ENCODE measurements at places on chromosomes 3 and 15. TPM values are rescaled to one million over a fixed set of nuclear protein-coding genes. Genes with fewer than 3 reads are reported as not detected.

Gene SNRPN
- total RNA-seq: 21.1 TPM

GRCh38 chr3:154886437-154886836, 193.7 kb upstream of the MME start:
- H3K4me3 ChIP-seq: no peak overlapping the region
- no peaks in the 10 kb centered on the region for H3K36me3 ChIP-seq
- no peaks in the 10 kb centered on the region for H3K27me3 ChIP-seq
- no peaks in the 10 kb centered on the region for H3K4me1 ChIP-seq

DNA sequence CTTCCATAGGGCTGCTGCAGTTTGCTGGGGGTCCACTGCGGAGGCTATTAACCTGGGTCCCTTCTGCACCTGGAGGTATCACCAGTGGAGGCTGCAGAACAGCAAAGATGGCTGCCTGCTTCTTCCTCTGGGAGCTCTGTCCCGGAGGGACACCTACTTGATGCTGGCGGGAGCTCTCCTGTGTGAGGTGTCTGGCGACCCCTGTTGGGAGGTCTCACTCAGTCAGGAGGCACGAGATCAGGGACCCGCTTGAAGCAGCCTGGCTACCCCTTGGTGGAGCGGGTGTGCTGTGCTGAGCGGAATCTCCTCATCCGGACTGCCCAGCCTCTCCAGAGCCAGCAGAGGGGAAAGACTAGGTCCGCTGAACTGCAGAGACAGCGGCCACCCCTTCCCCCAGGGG, 56.0 kb upstream of the CTXND1 start:
- H3K27me3 ChIP-seq: peaks cover 32% of the 10 kb centered on the region
- no peak overlapping the region for H3K27ac ChIP-seq
- H3K36me3 ChIP-seq: no peaks in the 10 kb centered on the region
- no peak overlapping the region for H3K4me3 ChIP-seq

Gene ARRDC4
- 5.7 TPM for total RNA-seq

DNA sequence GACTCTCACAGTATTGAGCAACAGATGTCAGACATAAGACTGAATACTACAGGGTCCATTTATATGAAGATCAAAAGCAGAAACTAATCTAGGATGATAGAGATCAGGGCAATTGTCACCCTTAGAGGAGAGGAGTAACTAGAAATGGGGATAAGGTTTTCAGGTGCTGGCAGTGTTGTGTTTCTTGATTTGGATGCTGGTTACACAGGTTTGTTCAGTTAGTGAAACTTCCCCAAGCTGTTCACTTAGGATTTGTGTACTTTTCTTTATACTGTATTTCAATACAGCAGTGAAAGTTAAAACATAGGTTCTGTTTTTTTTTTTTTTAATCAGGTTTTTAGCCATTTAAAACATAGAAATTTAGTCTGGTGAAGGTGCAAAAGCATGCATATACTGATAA, 39.1 kb upstream of the CMTM7 start:
- H3K4me1 ChIP-seq: 0 out of 2 replicates have a peak, but pooled peaks cover 4% of the 10 kb centered on the region
- no peaks in the 10 kb centered on the region for H3K36me3 ChIP-seq
- H3K4me3 ChIP-seq: no peak overlapping the region
- no peak for DNase-seq
- H3K27ac ChIP-seq: no peak overlapping the region

GRCh38 chr3:116391296-116392201, 53.7 kb downstream of the LSAMP start:
- DNase-seq: no peak
- H3K36me3 ChIP-seq: no peaks in the 10 kb centered on the region
- no peaks in the 10 kb centered on the region for H3K4me1 ChIP-seq
- H3K27ac ChIP-seq: no peak overlapping the region

Gene PTX3
- total RNA-seq: 0.59 TPM

- no peaks in the 10 kb centered on the region for H3K36me3 ChIP-seq
- no peaks in the 10 kb centered on the region for H3K27me3 ChIP-seq
- H3K4me3 ChIP-seq: no peak overlapping the region
- H3K4me1 ChIP-seq: no peaks in the 10 kb centered on the region
- H3K27ac ChIP-seq: no peak overlapping the region
- no peak for DNase-seq
Observed at GRCh38 chr3:128577711-128578110, 72.9 kb downstream of the RPN1 start.

Gene UTS2B
- total RNA-seq: 1.1 TPM

GRCh38 chr3:87206070-87206469, 21.0 kb upstream of the CHMP2B start:
- peaks cover 33% of the 10 kb centered on the region for H3K4me1 ChIP-seq
- H3K27me3 ChIP-seq: no peaks in the 10 kb centered on the region
- H3K27ac ChIP-seq: peak overlapping the region; percentile 60
- peak; percentile 30 for DNase-seq
- no peak overlapping the region for H3K4me3 ChIP-seq
- H3K36me3 ChIP-seq: no peaks in the 10 kb centered on the region

DNA sequence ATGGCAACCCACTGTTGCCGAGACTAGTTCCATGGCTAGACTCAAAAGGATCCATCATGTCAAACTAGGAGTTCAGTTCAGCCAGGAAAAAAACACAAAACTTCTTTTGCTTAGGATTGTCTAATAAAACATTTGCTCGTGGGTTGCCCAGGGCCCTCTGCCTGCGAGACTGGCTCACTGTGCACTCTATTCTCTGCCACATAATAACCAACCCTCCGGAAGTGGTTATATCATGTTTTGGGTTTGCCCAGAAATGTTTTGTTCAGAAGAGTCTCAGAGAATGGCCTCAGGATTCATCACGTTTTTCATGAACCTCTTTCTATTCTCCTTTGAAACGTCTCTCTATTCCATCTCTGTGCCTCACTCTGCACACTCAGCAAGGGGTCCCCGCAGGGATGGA, 216.1 kb downstream of the SV2B start:
- no peaks in the 10 kb centered on the region for H3K27me3 ChIP-seq
- H3K4me1 ChIP-seq: no peaks in the 10 kb centered on the region
- no peak overlapping the region for H3K27ac ChIP-seq
- DNase-seq: no peak
- H3K4me3 ChIP-seq: no peak overlapping the region
- no peaks in the 10 kb centered on the region for H3K36me3 ChIP-seq

- peak overlapping the region; percentile 100 for H3K27ac ChIP-seq
- no peaks in the 10 kb centered on the region for H3K27me3 ChIP-seq
- 0 out of 2 replicates have a peak overlapping the region, but pooled peaks have one; percentile 38 for H3K4me3 ChIP-seq
- no peaks in the 10 kb centered on the region for H3K36me3 ChIP-seq
Observed at GRCh38 chr15:62894322-62895085, 148.0 kb upstream of the TPM1 start.

Gene EFCC1
- 0.24 TPM for total RNA-seq

DNA sequence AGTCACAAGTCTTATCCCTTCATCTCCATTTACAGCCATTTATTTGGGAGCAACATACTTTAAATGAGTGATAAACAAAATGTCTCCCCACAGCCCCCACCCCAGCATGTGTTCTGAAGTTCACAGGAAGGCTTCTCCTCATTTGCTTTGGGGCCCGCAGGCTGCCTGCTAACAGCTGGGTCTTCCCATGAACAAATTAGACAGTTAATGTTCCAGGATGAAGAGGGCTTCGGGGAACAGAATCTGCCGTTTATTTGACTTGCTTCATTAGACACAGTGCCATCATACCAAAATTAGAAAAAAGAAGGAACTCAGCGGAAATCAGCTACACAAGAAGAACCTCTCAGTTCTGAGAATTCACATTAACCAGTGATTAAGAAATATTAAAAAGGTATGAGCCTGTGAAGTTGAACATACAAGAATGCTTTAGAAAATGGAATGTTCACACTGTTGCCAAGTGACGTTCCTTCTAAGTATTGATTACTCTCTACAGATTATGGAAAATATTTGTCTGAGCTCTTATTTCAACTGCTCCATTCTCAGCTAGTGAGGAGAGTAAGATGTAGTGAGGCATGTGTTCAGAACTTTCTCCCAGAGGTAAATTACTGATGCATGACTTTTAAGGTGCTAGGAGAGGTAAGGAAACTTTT, 107.5 kb upstream of the THBS1 start:
- H3K27me3 ChIP-seq: no peaks in the 10 kb centered on the region
- H3K27ac ChIP-seq: no peak overlapping the region
- no peaks in the 10 kb centered on the region for H3K4me1 ChIP-seq
- no peak for DNase-seq
- H3K36me3 ChIP-seq: no peaks in the 10 kb centered on the region

DNA sequence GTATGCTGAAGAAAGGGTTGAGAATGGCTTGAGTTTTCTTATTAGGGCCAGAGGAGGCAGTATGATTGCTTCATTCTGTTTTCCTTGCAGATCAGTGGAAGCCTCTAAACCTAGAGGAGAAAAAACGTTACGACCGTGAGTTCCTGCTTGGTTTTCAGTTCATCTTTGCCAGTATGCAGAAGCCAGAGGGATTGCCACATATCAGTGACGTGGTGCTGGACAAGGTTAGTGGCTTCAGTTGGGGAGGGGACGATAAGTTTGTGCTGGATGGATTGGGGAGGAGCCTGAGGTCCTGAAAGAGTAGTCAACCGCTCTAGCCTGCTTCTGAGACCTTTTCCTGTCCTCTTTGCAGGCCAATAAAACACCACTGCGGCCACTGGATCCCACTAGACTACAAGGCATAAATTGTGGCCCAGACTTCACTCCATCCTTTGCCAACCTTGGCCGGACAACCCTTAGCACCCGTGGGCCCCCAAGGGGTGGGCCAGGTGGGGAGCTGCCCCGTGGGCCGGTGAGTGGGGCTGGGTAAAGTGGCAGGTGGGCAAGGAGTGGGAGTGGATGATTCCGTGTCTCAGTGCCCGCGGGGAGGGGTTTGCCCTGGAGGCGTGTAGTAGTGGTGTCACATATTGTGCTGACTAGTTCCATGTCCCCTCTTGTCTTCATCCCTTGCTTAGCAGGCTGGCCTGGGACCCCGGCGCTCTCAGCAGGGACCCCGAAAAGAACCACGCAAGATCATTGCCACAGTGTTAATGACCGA, 8.5 kb downstream of the EIF4G1 start:
- H3K27ac ChIP-seq: no peak overlapping the region
- H3K36me3 ChIP-seq: peaks cover 87% of the 10 kb centered on the region
- H3K4me3 ChIP-seq: no peak overlapping the region
- no peak for DNase-seq

DNA sequence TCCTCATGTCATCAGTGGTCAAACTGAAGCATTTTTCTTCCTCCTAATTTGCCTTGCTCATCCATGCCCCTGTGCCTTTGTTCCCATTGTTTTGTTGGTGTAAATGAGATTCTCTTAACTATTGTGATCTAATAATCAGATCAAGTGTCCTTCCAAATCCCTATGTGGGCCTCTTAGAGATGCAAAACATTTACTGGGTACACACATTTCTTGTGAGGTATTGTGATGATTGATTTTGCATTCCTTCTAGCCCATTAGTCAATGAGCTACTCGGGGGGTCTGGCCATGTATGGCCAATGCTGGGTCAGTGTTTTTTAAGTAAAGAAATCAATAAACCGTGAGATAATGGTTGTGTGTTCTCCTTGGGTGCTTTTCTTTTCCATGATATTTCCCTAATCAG, 580.4 kb downstream of the VGLL3 start:
- H3K27ac ChIP-seq: no peak overlapping the region
- no peaks in the 10 kb centered on the region for H3K36me3 ChIP-seq

Gene PROS1
- total RNA-seq: 0.25 TPM
